Smooth muscle cell of trachea (primary cell): ENCODE measurements at places on chromosomes 4 and X. TPM values are rescaled to one million over a fixed set of nuclear protein-coding genes. Genes with fewer than 3 reads are reported as not detected.

The CCKAR gene
- total RNA-seq, result 19.4 and 25.2 TPM in 2 replicates

The CLIC2 gene
- total RNA-seq, result 29.4 and 29.8 TPM in 2 replicates

The VCX gene
- not detected in 2 replicates for total RNA-seq

The PARM1 gene
- 0.17 TPM in 1 of 2 replicates, not detected in the other for total RNA-seq

The TMEM255A gene
- under 0.01 TPM in 1 of 2 replicates, not detected in the other for total RNA-seq

The RTL5 gene
- 2.8 and 6.3 TPM in 2 replicates for total RNA-seq

The MAGEC3 gene
- not detected in 2 replicates for total RNA-seq

The UCP1 gene
- total RNA-seq, result not detected in 2 replicates

The SUPT20HL2 gene
- total RNA-seq, result not detected in 2 replicates

The NEIL3 gene
- 4.0 and 11.5 TPM in 2 replicates for total RNA-seq

The ETDB gene
- not detected in 2 replicates for total RNA-seq

The MAB21L2 gene
- total RNA-seq, result 0.29 and 0.66 TPM in 2 replicates

The TMPRSS11B gene
- total RNA-seq, result not detected in 2 replicates

The PABPC5 gene
- 2.9 and 3.5 TPM in 2 replicates for total RNA-seq
